Inflammatory macrophage (primary cell): ENCODE measurements at places on chromosomes 3 and 15.

- DNase-seq, result peak; percentile 49
These were observed 383.7 kb downstream of the MFSD1 start for GRCh38 chr3:159185443-159186050.

DNA sequence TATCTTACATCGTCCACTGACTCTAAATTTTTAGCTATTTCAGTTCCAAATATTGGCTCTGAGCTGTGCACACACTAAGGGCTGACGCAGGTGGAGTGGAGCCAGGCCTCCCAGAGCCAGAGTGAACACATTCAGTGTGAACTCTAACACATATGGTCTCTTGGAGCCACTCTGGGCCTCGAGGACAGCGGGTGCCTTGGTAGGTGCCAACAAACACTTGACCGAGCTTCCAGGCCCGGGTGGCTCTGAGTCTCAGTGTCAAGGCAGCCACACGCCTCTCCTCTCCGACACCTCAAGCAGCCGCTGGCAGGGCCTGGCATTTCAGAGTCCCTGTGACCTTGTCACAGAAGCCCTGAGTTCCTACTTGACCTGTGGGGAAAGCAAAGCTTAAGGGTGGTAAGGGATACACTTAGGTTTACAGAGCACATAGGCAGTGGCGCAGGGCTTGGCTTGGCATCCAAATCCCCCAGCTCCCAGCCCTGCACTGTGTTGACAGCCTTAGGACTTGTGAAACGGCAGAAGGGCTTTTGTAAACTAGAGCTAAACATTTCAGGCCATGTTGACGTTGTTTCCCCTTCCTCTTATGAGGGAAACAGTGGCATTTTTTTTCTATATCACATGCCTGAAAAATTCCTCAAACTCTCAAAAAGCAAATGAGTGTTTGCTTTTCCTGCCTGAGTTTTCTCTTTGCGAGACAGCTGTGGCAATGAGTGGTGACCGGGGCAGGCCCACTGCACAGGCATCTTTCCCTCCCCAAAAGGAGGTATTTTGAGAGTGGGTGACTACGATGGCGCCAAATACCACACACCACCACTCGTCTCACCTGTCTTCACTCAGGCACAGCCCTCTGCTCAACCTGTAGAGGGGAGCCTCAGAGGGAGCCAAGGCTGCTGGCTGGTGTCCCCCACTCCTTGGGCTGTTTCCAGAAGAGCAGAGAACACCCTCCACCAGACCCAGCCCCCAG is 60.8 kb downstream of the DAPK2 start:
- DNase-seq, result peak; percentile 66

- peak; percentile 91 for DNase-seq
These were observed 28.3 kb upstream of the MASP1 start for GRCh38 chr3:187319699-187320302.

- DNase-seq, result no peak
These were observed 239.0 kb upstream of the KCNMB2 start for GRCh38 chr3:178297199-178297598.

GRCh38 chr15:80834906-80835305 is 55.7 kb downstream of the CEMIP start:
- no peak for DNase-seq

DNA sequence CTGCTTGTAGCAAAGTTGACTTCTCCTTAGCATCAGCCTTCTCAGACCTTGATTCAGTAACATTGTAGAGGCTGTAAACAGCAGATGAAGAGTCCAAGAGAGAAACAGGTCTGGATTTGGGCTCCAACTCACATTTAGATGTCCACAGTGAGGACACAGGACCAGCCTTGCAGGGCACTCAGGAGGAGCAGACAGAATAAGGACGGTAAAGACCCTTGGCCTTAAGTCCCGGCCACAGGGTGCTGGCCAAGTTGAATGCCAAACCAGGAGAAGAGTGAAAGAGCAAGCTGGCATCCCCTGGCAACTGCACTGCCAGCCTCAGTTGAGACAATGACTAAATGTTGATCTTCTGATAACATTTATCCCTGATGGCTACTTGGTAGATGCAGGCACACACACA is 136.3 kb downstream of the LRRK1 start:
- DNase-seq, result no peak

- no peak for DNase-seq
These were observed 74.8 kb upstream of the RPL32 start for GRCh38 chr3:12916159-12916558.

DNA sequence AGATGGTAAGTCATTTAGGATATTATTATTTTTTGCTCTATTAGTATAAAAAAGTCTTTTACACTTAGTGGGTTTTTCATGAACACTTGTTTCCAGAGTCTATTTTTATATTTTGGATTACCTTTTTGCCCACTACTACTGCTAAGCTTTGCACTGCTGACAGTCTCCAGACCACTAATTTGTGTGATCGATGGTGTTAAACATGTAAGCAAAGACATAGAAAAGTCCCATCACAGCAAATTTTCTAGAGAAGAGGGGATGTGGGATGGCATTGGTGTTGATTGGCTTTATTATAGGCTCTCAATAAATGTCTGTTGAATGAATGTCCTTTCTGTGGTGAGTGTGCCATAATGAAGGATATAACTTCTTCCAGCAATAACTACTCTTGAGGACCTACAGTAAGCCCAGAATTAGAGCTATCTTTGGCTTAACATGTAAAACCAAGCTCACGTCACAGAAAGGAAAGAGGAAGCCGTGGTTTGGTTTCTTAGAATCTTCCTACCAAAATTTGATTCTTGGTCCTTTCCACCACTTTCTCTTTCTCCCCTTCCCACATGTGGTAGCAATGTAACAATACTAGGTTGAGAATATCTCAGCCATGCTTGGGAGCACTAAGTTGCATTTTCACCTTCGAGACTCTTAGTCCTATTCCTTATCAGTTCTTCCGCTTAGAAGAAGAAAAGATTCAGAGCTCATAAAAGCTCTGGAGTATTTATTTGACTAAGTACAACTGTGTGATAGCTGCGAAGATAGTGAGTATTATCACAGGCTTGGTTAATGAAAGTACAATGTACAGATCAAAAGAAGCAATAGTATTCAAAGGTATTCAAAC is 90.6 kb upstream of the UMPS start:
- DNase-seq, result peak; percentile 39

GRCh38 chr3:103919327-103919726 is 1447.4 kb upstream of the ALCAM start:
- DNase-seq, result no peak

GRCh38 chr3:155270485-155271342 is 22.8 kb downstream of the STRIT1 start:
- no peak for DNase-seq

- no peak for DNase-seq
These were observed 812 bp upstream of the SEC62 start for GRCh38 chr3:169965562-169966427.

GRCh38 chr3:126110431-126111125 is 26.7 kb upstream of the SLC41A3 start:
- DNase-seq, result no peak

DNA sequence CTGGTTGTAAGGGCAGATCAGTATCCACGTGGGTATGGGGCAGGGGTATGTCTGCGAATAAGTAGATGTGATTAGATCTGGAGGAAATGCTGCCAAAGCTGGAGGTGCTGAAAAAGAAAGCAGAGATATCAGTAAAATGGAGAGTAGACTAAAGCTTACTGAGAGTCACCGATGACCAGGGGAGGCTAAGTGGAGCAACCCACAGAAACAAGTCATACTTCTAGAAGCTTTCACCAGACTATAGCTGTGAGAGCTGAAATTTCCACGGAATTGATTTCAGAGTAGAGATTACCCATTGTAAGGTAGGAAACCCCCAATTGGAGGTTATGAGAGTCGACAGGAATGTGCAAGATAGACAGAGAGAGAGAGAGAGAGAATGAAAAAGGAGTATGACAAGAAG is 27.5 kb downstream of the ONECUT1 start:
- DNase-seq, result no peak

GRCh38 chr15:99537344-99537743 is 28.4 kb upstream of the MEF2A start:
- no peak for DNase-seq

- DNase-seq, result no peak
These were observed 2.3 kb upstream of the ABCF3 start for GRCh38 chr3:184183679-184184078.

DNA sequence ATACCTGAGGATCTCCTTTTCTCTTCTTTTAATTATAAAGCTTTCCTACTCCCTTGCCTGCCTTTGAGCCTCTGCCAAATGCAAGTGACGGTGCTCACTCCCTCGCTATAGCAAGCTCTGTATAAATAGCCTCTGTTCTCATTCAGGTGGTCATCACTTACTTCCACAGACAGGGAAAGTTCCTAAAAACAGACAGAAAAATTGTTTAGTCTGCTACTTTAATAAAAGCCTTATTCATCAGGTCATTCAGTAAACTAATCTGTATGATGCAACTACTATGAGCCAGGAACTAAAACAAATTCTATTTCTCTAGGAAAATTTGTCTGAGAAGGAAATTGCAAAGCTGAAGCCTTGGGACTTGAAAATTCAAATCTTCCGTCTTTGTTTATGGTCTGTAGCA is 10.2 kb upstream of the DLG1 start:
- DNase-seq, result no peak

DNA sequence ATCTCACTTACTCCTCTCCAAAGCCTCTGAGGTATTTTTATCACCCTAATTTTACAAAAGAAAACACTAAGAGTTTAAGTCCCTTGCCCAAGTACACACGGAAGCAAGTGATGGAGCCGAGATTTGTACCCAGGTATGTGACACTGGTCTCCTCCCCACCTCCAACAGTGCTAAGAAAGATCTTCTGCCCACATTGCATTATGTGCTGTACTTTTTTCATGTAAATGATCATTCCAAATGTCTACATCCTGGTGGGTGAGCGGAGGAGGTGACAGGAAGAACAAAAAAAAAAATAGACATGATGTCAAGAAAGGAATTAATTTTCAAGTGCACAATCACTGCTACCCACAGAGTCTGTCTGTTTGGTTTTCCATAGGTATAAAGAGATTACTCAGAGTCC is 694.1 kb downstream of the FHIT start:
- DNase-seq, result no peak

DNA sequence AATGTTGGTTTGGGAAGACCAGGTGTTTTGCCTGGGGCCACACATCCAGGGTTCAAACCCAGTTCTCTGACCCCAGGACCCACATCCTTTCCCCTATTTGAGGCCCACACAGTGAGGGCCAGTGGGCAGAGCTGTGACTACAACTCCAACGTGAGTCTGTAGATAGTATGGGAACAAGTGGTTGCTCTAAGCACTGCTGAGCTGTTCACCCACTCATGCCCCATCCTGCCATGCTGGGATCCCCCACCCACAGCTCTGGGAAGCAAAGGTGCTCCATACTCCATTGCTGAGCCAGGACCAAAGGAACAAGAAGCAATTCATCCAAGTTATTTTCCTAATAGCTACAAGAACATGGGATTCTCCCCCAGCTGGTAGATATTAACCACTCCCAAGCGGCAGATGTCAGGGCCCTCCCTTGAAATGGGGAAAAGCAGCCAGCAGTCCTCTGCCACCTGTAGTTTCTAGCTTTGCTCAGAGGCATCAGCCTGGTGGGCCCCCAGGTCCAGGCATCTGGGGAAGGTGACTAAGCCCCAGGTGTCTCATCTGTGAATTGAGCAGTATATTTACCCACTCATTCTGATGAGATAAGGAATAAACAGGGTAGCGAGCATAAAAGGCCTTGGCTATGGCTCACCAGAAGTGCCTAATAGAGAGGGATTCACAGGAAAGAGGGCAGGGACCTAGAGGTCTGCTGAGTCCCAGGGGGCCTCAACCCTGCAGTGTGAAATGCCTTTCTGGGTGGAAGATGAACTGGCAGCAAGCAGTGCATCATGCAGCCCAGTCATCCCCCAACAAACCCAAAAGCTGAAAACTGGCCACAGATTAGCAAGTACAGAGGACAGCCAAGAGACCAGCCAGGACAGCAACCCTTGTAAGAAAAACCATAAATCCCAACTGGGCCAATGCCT is 33.4 kb downstream of the POC1A start:
- DNase-seq, result peak; percentile 52

- no peak for DNase-seq
These were observed 503.6 kb downstream of the UNC13C start for GRCh38 chr15:54481819-54482218.

- DNase-seq, result peak; percentile 73
These were observed 6.8 kb upstream of the MESP2 start for GRCh38 chr15:89769366-89769765.

DNA sequence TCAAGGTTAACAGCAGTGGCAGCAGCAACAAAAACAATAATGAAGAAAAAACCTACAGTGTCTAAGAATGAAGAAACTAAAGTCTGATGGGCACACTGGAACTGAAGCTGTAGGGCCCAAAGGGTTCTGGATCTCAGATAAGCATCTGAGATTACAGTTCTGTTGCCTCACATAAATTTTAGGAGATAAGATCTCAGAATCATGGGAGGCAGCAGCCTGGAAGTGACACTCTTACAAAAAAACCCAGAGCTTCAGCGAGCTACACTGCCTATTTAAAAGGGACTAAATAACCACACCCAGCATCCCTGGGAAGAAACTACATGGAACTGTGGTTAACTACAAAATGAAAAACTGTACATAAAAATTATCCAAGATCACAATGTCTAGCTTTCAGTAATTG is 61.2 kb downstream of the PLD1 start:
- DNase-seq, result no peak

- DNase-seq, result no peak
These were observed 61.0 kb downstream of the TPRA1 start for GRCh38 chr3:127529346-127530188.

GRCh38 chr3:131053043-131053859 is 26.6 kb downstream of the NEK11 start:
- DNase-seq, result no peak

DNA sequence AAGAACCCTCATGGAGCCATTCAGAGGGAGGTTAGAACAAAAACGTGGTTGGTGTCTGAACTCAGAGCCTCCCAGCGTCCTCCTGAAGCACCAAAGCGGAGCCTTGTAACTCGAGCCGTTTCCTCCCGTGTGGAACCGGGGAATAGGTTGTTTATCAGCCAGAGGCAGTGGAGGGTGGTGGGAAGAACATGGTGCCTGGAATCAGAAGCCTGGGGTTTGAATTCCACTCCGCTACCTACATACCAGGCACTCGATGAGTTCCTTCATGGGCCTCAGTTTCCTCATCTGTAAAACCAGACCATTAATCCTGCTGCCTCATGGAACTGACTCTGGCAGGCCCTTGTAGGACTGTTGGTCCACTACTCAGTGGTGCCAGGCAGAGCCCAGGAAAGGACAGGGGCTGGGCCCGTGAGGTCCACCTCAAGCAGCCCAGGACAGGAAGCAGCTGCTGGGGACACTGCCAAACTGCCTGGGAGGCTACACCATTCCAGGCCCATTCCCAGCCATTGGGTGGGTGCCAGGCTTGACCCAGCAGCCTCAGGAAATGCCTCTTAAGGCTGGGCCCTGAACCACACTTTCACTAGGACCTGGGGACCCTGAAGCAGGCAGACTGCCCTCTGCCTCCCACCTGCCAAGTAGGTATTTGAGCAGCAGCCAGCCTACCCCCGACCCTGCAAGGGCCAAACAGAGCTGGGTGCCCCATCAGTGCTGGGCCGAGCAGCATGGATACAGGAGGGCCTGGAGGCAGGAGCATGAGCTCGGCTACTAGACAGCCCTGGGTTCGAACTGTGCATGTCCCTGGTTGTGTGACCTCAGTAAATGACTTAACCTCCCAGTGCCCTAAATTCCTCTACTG is 33.4 kb downstream of the PRKCD start:
- no peak for DNase-seq

- no peak for DNase-seq
These were observed 212.4 kb downstream of the OPA1 start for GRCh38 chr3:193805448-193805847.
